ENCODE measurements at places on chromosomes 12 and 14.

DNA sequence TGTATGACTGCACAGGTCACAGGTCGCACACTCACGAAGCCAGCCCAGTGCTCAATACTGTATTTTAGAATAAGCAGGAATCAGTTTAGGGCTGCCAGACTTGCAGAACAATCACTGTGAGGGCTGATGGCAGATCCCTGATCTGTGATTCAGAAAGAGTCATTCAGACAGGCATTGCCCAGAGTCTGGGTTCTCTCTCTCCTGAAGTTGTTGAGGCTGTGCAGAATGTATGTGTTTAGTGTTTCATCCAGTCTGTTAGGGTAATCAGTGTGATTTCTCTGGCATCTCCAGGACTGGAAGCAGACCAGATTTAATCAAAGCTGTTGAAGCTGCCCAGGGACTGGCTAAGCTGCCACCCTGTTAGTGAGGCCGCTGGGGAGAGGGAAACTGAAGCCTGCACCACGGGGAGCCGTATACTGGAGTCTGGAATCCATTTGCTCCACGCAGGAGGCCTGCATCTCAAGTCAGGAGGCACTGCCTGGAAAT, 69.3 kb downstream of the ETV6 start:
- no peak for DNase-seq

DNA sequence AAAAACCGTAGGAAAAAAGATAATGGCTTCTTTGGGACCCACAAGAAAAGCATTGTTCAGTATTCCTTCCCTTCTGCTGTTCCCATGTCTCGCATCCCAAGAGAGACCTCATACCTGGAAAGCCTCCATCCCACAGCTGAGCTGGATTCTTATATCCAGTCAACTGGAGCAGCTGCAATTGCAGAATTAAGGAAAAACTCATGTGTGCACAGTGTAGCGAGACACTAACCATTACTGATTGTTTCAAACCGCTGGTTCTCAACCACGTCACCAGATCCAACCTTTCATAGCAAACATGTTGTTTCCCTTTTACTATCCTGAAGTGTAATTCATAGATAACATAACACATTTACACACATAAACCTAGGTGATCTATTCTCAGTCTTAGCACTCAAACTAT, 5.5 kb upstream of the RNASE10 start:
- DNase-seq = no peak

DNA sequence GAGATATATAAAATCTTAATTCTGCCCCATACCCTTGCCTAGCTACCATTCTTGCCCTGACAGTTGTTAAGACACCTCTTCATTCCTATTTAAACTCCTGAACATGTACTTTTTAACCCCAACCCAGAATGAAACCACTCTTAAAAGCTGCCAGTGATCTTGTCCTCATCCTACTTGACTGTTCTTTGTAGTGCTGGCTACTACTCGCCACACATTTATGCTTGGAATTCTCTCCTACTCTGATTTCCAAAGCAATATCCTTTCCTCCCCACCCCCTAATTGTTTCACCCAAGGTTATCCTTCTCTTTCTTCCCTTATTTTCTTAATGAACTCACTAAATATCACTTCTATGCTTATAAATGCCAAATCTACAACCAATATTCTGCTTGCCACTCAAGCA, 4.1 kb downstream of the NFYB start:
- DNase-seq = no peak

- DNase-seq = no peak
Observed at GRCh38 chr12:124422570-124423523, 128.0 kb downstream of the RFLNA start.

- DNase-seq = no peak
Observed at GRCh38 chr14:73235531-73236155, 1.7 kb upstream of the PAPLN start.

DNA sequence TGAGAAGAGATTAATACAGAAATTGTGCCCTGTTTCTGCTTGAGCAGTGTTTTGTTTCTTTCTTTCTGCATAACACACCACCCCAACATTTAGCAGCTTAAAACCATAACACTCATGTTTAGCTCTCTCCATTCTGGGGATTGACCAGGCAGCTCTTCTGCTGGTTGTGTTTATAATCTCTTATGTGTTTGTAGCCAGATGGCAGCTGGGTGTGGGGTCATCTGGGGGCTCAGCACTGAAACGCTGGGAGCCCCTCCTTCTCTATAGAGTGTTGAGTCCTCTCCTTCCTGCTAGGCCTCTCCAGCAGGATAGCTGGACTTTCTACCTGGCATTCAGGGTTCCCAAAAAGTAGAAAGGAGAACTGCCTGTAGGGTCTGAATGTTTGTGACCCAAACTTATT, 270.6 kb downstream of the TTC8 start:
- DNase-seq = no peak

DNA sequence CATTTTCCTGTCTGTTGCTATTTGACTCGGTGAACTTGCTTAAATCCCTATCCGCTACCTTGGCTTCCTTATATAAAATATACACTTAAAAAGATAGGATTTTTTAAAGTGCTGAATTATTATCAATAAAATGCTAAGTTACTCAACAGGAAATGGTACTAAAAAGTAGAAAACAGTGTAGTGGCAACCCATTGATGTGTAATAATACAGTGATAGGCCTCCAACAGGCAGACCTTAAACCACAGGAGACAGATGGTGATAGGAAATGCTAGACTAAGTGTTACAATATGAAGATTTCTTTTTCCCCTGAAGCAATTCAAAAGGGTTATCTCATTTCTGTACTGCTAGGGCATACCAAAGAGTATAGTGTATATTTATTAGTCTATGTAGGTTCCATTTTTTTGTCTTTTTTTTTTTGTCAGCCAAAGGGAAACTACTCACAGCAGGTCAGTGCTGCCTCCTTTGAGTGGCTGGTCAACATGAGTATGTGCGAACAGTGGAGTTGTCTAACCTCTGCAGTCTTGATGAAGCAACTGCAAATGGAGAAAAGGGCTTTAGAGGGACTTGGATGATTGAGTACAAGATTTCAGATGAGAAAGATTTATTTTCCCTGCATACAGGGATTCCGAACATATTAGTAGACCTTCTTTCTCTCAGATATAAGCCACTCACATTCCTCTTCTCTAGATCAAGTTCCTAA, 183.8 kb downstream of the ACSS3 start:
- DNase-seq = no peak

- DNase-seq = no peak
Observed at GRCh38 chr12:83197483-83197914, 510.8 kb downstream of the TMTC2 start.

GRCh38 chr12:18723752-18724151, 14.1 kb downstream of the PLCZ1 start:
- no peak for DNase-seq

GRCh38 chr14:89773644-89774316, 180.8 kb downstream of the EFCAB11 start:
- peak; percentile 45 for DNase-seq

DNA sequence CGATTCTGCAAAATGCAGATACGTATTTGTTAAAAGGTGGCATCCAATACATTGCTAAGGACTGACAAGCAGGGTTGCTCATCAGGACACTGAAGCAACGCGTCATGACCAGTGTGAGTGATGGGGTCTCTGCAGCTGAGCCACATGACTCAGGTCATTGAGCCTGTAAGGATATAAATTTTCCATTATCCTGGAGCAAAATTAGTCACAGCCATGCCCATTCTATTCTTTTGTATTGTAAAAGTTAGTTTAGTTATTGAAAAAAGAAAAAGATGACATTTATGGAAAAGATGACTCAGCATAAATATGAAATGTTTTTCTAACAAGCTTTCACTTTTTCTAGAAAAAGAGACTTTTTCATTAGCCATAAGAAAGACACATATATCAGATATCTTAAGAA, 268.0 kb upstream of the TMEM132C start:
- DNase-seq = no peak

DNA sequence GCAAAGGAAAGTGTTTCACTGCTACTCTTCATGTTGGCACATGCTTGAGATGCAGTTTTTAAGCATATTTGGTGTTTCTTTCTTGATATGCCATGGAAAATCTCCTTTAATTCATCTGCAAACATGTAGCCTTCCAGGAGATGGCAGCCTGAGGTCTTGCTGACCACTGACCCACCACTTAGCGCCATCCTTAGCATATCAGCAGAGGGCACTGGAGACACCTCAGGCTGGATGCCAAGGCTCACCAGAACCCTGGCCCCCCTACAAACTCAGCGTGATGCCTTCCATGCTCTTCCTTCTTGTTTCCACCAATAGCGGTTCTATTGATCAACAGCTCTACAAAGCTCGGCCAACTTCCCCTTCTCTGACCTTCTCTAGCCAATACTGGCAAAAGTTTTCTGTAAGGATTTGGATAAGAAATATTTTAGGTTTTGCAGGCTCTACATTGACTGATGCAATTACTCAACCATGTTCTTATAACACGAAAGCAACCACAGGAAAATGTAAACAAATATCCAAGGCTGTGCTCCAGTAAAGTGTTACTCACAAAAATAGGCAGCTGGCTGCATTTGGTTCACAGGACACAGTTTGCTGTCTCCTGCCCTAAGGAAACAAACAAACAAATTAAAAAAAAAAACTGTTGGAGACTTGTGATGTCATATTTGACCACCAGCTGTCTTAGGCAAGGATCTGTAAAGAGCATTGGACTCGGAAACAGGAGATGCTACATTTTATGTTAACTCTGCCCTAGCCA, 209.7 kb downstream of the SLC15A4 start:
- DNase-seq = no peak

DNA sequence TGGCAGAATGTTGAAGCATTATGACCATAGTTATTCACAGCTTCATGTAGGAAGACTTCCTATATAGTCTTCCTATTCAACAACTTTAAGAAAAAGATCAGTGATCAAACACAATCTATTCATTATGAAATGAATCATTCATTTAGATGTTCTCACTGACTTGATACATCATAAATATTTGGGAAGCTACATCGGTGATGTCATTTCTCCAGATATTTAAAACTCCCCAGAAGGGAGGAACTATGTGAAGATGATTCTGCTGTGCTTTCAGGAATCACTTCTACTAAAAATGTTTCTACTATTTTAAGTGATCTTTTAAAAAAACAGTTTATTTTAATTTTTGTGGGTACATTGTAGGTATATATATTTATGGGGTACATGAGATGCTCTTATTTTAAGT, 316.4 kb downstream of the BCAT1 start:
- DNase-seq = no peak

DNA sequence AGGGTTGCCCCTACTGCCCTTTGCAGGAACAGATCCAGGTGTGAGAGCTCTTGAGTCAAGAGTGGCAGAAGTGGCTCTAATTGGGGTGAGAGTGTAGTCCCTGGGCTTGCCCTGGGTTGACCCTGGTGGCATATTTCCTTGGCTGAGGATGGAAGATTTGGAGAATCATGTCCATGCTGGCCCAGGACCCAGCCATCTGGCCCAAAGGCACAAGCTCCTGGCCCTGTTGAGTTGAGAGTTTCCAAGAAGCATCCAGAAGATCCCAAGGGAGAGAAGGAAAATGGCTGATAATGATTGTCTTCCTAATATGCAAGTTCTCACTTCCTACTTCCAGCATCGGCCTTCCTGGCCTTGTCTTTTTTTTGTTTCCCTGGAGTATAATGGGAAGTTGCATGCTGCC, 55.5 kb upstream of the SRSF5 start:
- no peak for DNase-seq

GRCh38 chr14:62734831-62735230, 310.4 kb downstream of the KCNH5 start:
- no peak for DNase-seq

DNA sequence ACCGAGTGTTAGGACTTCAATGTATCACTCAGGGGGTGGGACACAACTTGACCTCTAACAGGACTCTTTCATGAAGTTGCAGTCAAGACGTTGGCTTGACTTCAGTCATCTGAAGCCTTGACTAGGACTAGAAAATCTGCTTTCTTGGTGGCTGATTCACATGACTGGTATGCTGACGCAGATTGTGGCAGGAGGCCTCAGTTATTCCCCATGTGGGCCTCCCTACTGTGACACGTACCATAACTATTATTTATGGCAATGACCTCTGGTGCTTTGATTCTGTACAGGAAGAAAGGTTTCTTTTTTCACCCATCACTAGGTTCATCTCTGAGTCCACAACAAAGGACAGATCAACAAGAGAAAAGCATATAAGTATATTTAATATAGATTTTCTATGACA, 270.4 kb downstream of the NEDD1 start:
- no peak for DNase-seq

DNA sequence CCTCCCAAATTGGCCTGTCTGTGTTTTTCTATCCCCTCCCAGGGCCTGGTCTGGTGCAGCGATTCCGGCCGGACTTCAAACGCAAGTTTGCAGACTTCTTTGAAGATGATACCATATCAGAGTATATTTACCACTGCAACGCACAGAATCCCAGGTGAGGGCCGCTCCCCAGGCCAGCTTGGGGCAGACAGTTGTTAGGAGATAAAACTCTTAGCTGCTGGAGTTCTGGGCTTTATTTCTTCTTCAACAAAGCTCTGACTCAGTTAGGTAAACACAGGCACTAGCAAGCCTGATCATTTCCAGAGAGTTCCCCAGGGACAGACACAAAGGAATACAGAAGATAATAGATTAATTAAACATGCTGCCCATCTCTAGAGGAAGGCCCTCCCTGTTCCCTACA, 8.3 kb downstream of the ABHD4 start:
- DNase-seq = no peak

DNA sequence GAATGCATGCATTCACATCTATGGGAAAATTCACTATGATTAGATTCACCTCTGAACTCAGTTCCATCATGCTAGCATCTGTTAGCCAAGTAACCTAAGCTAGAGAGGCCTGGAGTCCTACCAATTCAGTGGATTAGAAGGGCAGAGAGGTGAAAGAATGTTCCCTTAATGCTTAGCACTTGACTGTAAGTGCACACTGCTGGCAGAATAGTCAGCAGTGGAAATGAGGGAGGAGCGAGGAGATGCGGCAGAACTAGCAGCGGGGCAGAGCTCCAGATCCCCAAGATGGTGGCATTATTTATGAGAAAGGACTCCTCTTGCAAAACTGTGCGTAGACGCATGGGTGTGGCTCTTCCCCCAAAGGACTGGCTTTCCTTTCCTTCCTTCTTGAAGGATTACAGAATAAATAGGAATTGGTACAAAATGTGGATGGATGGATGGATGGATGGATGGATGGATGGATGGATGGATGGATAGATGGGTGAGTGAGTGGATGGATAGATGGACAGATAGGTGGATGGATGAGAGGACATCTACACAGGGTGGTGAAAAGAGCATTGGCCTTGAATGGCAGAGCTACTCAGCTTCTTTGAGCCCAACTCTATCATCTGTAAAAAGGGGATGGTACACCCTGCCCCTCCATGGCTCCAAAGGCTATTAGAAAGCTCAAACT, 227.2 kb downstream of the CHST11 start:
- no peak for DNase-seq

- DNase-seq = no peak
Observed at GRCh38 chr12:115998119-115998633, 279.3 kb downstream of the MED13L start.

GRCh38 chr12:32894566-32894965, 2.0 kb downstream of the PKP2 start:
- DNase-seq = no peak

Measured in stimulated activated CD4-positive, alpha-beta T cell treated with anti-CD3 and anti-CD28 coated beads, Interleukin-2, amount 100 ng/mL, for 48 hours (primary cell).